ENCODE measurements at places on chromosomes 6 and 20.

DNA sequence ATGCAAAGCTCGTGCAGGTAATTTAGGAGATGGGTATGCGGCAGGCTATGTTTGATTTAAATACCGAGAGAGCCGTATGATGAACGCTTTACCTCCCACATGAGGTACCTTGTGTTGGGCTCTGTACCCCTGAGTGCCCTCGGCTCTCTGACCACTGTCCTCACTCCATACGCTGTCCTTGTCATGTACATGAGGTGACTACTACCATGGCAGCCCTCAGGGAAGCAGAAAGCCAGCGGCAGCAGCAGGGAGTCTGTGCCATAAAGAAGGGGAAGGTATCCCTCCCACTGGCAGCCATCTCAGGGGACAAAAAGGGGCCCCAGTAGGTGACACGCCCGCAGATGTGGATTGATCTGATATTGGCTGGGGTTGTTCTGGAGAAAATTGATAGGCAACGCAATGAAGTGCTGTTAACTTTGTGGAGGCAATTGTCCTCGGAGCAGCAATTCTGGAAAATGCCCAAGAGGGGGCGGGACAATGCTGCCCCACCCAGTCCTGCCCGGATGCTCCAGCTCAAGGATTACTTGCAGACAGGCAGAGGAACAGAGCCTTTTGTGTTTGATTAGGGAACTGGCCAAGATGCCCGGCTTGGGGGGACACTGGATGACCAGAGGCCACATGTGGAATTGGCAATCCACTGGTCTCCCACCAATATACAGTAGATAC lies 38.0 kb upstream of the HSF2 start:
- DNase-seq, result no peak

- DNase-seq, result no peak
Observed at GRCh38 chr6:30490026-30490876, 942 bp downstream of the HLA-E start.

DNA sequence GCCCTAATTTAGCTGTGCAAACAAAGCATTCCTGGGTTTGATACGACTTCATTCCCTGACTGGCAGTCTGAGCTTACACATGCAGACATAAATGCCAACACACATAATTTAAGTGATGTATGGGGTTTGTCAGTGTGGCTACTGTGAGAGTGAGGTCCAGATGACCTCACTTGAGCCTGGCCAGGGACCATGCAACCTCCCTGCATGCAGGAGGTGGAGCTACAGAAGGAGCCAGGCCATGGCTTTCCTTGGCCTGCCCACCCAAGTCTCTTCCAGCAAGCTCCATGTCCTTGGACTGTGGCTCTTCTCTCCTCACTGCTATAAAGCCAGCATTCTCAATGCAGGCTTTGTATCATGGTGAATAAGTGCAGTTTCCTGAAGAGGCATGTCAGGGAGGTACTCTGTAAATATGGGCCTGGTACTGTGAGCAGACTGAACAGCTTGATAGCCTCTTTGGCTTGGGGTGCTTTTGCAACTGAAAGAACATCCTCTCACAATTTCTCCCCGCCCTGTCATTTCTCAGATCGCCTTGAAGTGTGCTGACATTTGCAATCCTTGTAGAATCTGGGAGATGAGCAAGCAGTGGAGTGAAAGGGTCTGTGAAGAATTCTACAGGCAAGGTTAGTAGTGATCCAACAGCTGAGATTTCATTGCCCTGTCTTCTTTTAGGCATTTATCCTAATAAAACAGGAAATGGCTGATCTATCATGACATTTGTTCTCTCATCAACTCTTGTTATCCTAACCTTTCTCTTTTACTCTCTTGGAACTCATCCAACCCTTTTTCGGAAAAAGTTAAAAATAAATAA lies 69.2 kb downstream of the MTFR2 start:
- no peak for DNase-seq

DNA sequence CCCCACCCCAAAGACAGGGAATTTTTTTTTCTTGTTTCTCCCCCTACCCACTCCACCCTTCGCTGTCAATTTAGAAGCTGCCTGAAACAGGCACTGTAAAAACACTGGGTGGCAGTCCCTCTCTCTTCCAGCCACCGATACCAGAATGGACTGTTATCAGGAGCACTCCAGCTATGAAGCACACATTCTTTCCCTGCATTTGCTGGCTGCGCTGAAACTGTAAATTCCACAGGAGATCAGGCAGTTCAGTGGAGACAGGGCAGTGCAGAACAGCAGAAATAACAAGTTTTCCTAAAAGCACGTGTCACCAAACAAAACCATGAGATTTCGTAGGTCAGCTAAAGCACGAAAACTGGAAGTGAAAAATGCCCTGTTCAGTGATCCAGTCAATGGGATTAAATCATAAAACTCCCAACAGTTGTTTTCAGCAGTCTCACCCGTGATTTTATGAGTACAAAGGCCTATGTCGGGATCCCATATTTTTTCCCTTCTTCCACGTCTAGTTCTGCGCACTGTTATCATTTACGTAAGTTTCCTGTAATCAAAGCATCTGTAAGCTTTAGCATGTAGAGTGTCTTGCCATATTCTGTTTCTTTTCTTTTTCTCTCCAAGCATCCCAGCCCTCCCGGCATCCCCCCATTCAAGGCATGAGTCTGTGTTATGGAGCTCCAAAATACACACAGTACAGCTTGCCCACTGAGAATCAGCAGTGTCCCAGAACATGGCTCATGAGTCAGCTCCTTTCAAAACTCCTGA lies 359.9 kb upstream of the EPHA7 start:
- DNase-seq, result no peak

DNA sequence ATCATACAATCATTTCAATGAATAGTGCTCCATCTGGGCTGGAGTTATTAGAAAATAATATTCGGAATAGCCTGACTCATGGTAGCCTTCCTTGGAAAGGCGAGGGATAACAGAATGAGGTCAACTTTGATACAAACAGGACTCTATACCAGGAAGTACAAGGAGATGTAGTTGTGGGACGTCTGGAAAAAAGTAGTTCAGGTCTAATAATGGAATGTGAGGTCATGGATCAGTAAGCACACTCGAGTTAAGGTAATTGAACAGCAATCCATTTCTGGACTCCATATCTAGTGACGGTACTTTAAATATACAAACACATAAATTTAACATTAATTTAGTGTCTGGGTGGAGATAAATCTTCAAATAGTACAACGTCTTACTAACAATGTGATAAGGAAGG lies 1204.0 kb upstream of the ADGRB3 start:
- DNase-seq, result no peak

- no peak for DNase-seq
Observed at GRCh38 chr6:34714663-34715062, 18.1 kb upstream of the ILRUN start.

DNA sequence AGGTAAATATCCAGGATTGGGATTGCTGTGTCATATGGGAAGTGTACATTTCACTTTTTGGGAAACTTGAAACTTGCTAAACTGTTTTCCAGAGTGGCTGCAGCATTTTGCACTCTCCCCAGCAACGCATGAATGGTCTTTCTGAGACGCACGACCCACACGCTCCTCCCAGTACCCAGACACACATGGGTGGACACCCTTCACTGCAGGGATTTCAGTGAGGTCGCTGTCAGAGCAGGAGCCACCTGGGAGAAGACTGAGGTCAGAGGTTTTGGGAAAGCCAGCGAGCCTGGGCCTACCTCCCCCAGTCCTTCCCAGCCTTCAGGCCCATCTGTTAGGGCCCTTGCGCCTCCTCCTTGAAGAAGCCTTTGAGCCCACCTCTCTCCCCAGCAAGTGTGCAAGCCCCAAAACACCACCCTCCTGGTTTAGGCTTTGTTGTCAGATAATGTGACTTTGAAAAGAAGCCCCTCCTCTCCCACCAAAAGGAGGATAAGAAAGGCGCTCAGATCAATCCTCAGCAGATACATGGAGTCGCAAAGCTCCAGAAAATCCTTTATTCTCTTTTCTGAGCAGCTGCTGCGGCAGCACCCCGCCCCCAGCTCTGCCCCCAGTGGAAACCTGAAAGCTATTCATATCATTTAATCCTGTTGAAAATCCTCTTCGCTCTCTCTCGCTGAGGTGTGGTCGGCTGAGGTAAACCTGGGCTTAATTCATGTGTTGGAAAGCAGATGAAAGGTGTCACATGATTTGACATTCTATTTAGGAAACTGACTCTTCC lies 12.7 kb upstream of the JAG1 start:
- DNase-seq, result no peak

- no peak for DNase-seq
Observed at GRCh38 chr6:56243518-56244070, 3.8 kb downstream of the COL21A1 start.

DNA sequence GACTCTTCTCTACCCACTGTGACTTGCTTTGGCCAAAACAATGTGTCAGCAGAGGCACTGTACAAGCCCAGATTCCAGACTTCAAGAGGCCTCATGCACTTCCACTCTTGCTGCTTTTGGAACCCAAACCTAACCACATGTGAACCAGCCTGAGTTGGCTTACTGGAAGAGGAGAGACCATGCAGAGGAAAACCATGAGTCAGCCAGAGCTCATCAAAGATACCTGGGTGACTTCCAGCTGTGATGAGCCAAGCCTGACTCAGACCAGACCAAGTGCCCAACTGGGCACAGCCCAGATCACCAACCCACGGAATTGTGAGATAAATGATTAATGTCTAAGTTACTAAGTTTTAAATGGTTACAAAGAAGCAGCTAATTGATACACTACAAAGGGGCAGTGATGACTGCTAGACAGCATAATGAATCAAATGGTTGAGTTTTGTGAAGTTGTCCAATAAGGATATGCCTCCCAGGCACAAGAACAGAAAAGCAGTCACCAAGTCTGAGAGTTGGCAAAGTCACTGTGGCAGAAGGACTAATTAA lies 16.2 kb upstream of the BEND6 start:
- DNase-seq, result no peak

DNA sequence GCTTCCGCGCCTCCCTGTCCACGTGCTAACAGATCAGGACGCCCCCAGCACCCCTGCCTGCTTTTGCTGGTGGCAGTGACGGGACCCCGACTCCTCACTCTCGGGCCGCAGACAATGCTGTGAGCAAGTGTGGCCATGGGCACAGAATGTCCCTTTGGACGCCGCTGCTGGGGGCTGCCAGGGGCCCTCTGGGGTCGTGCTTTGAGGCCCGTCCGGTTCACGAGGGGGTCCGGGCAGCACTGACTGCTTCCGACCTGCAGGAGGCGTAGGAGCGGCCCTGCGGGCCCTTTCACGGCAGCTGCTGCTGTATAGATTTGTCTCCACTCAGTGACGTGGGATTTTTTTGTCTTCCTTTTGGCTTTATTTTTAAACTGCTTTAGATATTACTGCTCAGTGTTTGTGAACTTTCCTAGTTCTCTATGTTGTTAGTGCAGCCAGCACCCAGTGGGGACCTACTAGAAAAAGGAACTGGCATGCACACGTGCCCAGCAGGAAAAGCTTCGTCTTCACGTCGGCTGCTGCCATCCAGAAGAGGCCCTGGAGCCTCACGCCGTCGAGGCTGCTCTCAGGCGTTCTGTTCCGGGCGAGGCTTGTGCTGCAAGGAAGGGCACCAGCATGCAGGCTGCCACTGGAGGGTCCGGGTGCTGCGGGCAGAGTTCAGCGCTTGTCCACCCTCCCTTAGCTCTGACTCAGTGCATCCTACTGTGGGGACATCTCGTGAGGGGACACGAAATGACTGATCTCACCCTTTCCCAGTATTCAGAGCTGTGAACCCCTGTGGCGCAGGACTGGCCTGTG lies 21.7 kb downstream of the UCKL1 start:
- no peak for DNase-seq

DNA sequence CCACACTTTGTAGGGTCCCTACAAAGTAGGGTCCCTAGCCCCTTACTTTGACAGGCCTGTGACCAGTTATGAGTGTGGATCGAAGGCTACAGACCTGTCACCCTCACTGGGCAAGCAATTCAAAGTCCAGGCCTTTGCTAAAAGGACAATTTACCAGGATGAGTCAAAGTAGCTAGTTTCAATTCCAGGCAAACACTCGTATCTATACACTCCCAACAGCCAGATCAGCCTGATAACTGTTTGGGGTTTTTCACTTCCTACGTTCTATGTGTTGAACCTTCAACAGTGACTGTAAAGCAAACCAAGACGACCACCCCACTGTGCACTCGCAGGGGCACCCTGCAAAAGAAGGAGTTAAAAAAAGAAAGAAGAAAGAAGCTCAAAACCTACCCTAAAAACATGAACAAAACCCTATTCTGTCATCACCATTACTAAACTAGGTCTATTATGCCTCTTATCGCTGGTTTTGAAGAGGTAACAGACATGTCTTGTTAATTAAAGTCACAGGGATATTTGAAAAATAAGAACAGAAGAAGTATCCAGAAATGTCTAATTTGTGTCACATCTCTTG lies 3.2 kb downstream of the GFOD1 start:
- DNase-seq, result no peak

DNA sequence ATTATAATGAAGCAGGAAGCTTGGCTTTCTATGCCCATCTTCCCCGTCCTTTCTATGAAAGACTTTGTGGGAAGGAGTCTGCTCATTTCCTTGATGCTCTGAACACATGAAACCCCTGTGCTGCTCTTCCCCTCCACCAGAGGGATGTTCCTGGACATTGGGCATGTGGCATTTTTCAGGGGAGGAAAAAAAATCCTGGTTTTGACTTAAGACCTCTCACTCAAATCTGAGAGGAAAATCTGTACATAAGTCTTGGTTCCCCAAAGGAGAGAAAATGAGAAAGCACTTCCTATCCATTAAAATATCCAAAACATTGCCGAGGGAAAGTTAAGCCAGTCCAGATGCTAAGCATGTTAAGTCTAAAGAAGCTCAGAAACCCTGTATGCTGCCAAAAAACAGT lies 393.0 kb downstream of the PAX1 start:
- no peak for DNase-seq

DNA sequence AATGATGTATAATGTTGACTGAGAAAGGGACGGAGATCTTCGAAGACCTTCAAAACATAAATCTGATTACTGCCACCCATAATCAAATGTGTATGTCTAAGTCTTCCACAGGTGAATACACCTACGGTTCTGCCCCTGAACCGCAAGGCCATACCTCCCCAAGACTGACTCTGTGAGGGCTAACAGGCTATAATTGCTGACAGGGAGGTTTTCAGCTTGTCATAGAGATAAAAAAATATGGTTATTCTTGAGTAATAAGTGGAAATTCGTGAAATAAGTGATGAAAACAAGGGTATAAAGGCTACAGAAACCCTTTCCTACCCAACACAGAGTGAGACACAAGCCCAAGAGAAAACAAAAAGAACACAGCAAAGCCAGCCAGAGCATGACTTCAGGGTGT lies 188.9 kb downstream of the ATXN1 start:
- no peak for DNase-seq

- DNase-seq, result no peak
Observed at GRCh38 chr20:50292591-50293283, 102.1 kb downstream of the CEBPB start.

DNA sequence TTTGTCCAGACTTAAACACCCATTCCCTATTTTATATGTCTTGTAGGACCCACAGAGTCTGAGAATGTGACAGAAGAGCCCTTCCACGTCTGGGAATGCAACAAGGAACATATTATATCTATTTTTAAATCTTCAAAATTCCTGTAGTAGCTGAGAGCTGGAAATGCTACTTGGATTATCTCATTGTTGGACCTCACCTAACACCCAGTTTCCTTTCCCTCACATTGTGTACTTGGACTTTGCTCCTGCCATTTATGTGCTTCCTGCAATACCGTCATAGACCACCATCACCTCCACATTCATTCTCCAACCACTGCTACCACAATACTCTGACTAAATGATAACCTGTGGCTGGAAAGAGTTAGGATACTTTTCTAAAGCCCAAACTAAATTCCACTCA lies 335.4 kb downstream of the COL12A1 start:
- no peak for DNase-seq

GRCh38 chr6:30329331-30329730 lies 2.6 kb downstream of the TRIM39 start:
- no peak for DNase-seq

GRCh38 chr20:16007962-16008361 lies 565.3 kb downstream of the KIF16B start:
- DNase-seq, result no peak
